Stimulated activated CD4-positive, alpha-beta T cell treated with anti-CD3 and anti-CD28 coated beads, Interleukin-1b, Interleukin-23, amount 100 ng/mL, for 1 hour (primary cell): ENCODE measurements at places on chromosomes 5 and 9.

DNA sequence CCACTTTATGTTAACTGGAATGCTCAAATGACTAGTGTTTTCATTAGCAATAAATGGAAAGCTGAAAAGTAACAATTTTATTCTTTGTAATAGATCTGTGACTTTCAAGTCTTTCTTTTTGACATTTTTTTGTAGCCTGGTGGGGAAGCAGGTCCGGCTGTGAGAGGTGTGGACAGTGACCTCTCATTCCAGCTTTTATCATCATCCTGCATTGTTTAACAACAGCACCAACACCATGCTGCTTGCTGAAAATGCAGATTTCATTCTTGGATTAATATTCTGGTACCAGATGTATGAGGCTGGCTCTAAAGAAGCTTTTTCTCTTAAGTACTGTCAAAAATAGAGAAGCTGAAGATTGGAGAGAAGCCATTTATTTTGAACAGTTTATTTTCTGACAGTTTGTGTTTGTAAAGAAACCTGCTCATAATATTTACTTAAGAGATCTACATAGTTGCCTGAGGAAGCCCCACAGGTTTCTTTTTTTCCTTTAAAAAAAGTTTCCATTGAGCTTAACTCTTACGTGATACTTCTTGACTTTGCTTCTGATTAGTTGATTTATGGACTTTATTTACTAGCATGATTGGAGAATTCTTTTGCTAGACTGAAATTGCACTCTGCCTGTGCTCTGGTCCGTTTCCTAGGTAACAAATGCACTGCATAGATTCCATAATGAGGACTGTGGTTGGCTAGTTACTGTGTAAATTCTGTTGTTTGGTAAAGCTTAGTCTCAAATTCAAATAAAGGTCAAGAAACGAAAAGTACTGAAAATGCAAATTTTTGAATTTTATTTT lies 3.4 kb downstream of the KIAA1958 start:
- no peak for DNase-seq

DNA sequence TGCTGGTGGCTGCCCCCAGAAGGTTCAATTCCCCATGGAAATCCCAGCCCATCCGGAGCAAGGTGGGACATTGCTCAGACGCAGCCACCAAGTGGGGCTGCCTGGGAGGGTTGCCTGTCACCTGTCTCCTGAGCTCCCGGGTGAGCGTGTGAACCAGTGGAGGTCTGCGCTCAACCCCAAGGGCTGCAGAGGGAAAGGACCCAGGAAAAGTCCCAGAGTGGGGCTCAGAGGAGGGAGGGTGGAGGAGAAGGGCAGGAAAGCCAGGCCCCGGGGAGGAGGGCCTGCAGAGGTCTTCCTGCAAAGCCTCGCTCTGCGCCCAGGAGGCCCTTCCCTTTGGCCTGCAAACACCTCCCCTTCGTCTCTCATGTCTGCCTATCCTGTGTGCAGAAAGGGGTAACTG lies 119.5 kb upstream of the SARDH start:
- no peak for DNase-seq

DNA sequence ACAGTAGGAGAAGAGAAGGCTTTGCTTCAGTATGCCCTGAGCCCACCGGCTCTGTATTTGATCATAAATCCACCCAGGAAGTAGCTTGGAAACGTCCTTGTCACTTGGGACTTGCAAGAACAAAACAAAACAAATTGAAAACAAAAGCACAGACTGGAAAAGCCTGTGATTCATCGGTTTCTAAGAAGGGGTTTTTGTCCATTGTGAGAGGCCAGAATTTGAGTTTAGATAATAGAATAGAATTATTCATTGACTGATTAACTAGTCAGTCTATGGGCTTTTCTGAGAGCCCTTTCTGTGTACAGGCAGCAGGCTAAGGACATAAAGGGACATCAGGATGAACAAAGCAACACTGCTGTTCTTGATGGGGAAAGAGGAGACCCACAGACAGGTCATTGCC lies 424.8 kb downstream of the IRX1 start:
- no peak for DNase-seq

GRCh38 chr9:126431077-126431742 lies 104.6 kb downstream of the MVB12B start:
- no peak for DNase-seq

DNA sequence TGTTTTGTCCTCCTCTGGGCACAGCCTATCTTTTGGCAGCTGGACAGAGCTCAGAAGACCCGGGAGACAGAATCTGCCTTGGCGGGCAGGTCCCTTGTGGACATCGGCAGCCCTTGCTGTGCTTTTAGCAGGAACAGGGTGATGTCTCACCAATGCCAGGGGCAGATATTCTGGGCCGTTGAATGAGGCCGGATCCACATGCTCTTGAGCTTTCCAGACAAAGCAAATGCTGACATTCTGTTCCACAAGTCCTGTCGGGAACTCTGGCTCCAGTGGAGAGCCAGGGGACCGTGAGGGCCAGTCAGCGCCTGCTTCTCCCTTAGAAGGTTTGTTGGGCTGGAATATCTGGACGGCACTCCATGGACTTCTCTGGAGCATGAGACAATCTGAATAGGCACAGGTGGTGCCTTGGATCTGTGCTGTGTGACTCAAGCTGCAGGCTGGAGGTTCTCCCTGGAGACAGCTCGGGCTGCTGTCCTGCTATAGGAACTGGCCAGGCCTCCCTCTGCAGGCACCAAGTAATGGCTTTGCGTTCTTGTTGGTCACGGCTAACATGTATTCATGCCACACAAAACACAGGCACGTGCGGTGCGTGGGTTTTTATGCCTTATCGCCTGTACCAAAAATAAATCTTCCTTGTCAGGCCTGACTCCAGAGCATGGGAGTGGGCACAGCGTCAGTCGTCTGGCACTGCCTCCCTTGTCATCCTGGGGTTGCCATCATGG lies 80.3 kb downstream of the GADD45G start:
- no peak for DNase-seq

DNA sequence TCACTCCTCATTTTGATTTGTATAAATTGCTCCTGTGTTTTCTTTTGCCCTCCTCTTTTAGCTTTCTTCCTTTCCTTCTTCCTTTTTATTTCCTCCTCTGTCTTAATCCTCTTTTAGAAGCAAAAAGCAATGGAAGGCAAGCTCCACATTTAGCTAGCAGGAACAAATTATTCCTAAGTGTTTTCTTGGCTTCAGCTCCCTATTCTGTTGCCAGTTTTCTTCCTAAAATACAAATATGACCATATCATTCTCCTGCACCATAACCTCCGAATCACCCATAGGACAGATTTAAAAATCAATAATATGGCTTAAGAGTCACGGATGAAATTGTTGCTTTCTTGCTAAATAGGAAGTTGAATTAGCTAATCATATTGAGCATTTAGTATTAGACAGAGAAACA lies 49.4 kb downstream of the GRIN3A start:
- no peak for DNase-seq

- no peak for DNase-seq
Observed at GRCh38 chr9:104553261-104553660, 15.7 kb upstream of the OR13C8 start.

DNA sequence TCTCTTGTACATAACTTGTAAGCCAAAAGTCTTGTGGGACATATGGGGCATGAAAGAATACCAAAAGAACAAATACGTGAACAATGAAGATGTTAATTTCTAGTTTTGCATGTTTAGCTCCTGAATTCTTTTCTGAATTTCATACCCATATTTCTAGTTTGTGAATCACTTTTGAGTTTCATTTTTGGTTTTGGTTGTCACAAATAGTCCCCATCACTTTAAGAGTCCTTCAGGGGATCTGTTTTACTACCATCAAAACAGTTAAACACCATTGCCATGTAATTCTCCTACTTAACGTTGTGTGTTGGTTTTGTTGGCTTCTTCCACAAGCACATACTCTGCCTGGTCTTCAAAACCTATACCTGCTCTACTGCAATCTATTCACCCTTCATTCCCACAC lies 27.0 kb downstream of the VCAN start:
- no peak for DNase-seq

- DNase-seq, result no peak
Observed at GRCh38 chr9:106075960-106076327, 381.6 kb downstream of the TMEM38B start.

DNA sequence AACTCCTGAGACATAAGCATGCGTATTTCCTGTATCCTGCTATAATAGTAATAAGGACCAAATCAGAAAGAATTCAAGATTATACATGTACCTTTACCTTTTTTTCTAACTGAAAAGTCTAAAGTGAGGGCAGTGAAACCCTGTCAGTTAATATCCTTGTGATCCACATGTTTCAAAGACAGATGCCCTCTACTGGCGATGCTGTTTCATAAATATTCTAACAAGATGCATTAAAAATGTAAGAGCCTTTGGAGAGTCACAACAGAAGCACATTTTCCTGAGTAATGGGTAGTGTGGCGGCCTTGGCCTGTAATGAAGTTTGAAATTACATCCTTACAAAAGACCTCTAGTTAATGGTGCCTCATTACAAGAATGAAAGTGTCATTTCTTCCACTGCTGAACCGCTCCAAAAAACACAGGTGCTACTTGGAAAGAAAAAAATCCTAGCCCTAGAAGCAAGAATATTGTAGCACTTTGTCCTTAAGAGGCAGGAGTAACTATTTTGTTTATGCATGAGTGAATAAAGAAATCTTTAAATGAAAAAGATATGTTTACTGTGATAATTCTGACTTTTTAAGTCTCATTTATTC lies 232.6 kb downstream of the EPB41L4A start:
- DNase-seq, result no peak

GRCh38 chr9:8781458-8781857 lies 981.9 kb upstream of the DMAC1 start:
- no peak for DNase-seq

- no peak for DNase-seq
Observed at GRCh38 chr5:13632676-13633075, 311.8 kb downstream of the DNAH5 start.

DNA sequence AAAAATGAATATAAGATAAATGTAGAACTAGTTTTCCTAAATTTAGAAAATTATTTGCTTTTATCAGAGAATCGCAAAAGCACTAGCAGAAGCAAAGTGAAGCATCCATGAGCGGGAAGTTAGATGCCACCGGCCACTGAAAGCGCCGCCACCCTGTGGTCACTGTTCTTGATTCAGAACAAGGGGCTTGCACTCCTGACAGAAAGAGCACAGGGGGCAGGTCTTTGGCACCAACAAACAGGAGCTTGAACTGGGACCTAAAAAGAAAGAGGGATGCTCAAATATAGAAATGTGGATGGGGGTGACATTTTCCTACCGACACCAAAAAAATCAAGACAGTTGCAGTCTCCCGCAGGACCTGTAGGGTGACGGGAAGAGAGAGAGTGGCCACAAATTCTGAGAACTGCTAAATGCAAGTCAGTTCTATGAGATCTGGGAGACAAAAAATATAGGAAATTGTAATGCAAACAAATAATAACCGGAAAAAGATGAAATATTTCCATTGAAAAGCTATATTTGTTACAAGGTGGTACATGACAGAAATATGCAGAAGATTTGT lies 144.3 kb downstream of the CDH12 start:
- DNase-seq, result no peak

- DNase-seq, result no peak
Observed at GRCh38 chr5:153660919-153661318, 170.4 kb downstream of the GRIA1 start.

- DNase-seq, result peak; percentile 34
Observed at GRCh38 chr9:91101611-91102168, 260.0 kb downstream of the AUH start.

DNA sequence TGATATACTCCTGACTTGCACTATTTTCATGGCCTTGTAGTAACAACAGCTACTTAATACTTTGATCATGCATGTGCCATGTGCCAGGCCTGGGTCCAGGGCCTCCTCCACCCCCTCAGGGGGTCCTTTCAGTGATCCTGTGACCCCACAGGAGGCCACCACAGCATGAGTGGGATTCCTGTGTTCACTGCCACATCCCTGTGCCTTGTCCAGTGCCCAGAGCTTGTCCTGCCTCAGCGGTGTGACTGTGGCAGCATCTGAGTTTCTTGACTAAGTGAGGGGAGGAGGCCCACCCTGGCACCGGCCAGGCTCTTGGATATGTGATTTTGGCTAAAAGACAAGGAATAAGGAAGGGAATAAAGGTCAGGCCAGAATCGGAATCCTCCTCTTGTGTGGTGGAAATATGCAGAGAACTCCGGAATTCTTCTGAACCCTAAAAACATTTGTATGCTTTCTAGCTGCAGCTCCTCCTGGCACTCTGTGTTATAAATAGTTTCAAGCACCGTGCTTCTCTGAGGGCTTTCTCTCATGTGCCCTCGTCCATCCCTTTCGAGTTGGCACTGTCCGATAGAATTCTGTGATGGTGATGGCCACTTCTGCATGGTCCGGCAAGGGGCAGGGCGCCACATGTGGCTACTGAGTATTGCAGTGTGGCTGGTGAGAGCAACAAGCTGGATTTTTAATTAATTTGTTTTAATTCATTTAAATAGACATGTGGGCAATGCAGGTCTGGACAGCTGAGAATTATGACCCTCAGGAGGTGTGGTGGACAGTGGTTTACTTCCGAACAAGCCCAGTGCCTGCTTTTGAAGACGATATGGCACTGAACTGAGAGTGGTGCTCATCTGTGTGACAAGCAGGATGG lies 31.8 kb downstream of the TENT4A start:
- DNase-seq, result no peak

DNA sequence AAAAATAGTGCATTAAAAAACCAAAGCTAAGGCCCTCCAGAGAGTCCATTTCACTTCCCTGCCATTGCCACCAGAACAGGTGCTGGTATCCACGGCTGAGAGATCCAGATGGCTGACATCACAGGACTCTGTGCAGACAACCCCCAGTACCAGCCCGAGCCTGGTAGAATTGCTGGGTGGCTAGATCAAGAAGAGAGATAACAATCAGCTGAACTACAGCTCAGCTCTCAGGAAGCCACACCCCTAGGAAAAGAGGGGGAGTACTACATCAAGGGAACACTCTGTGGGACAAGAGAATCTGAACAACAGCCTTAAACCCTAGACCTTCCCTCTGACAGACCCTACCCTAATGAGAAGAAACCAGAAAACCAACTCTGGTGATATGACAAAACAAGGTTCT lies 73.8 kb upstream of the SLIT3 start:
- no peak for DNase-seq

GRCh38 chr9:77847626-77848025 lies 184.0 kb downstream of the GNAQ start:
- DNase-seq, result no peak

- DNase-seq, result no peak
Observed at GRCh38 chr5:68341006-68341405, 125.5 kb downstream of the PIK3R1 start.

GRCh38 chr5:33308586-33308985 lies 132.2 kb upstream of the TARS1 start:
- no peak for DNase-seq

DNA sequence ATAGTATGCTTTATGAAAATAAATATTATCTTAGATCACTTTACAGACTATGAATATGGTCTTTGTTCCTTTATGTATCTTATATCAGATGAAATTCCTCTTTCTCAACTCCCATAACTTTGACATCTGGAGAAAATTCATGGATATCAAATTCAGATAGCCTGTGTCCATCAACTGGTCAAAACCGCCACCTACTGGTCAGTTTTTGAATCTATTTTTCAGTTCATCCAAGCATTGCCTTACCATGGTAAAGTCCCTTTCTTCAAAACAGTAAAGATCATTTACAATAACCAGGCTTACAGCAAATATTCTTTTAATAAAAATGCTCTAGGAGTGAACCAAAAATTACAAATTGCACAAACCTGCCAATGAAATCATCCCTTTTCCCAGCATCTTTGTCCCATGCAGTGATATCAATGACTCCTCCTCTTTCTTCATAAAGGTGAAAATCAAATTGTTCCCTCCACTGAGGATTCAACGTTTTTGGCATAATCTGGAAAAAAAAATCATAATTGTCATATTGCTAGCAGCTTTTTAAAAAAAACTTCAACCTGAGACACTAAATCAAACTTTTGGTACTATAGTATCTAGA lies 290.5 kb downstream of the SLF1 start:
- DNase-seq, result no peak

- no peak for DNase-seq
Observed at GRCh38 chr9:80922544-80922943, 766.8 kb downstream of the TLE1 start.
